ENCODE measurements at places on chromosomes 13 and 19.

DNA sequence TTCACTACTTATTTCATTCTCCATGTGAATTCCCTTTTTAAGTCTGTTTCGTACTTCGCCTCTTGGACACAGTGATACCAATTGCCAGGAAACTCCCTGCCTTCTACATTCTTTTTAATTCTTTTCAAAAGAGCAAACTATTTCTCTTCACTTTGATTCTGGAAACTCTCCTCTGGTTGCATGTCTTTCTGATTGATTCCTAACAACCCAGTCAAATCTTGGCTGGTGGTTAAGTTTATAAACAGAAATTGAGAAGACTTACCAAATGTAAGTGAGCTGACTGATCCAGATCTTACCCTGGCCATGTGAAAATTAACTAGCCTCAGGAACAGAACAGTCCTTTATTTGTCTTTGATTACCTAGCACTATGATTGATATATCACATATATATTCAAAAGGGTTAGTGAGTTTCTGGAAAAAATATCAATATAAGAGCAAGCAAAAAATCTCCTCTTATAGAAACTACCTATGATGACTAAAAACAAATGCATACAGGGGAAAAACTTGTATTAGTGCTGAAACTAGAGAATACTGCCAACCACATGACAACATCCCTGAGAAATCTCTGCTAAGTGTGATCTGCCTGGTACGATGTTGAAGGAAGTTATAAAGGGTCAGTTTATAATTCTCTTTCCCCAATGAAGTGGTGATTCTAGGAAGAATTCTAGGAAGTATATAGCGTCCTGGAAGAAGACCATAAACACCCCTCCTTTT is 152.6 kb upstream of the HTR2A start:
- DNase-seq: no peak

- no peak for DNase-seq
Measured at GRCh38 chr19:918481-919198, 1.5 kb downstream of the KISS1R start.

GRCh38 chr19:1265615-1266128 is 3.5 kb upstream of the CIRBP start:
- no peak for DNase-seq

DNA sequence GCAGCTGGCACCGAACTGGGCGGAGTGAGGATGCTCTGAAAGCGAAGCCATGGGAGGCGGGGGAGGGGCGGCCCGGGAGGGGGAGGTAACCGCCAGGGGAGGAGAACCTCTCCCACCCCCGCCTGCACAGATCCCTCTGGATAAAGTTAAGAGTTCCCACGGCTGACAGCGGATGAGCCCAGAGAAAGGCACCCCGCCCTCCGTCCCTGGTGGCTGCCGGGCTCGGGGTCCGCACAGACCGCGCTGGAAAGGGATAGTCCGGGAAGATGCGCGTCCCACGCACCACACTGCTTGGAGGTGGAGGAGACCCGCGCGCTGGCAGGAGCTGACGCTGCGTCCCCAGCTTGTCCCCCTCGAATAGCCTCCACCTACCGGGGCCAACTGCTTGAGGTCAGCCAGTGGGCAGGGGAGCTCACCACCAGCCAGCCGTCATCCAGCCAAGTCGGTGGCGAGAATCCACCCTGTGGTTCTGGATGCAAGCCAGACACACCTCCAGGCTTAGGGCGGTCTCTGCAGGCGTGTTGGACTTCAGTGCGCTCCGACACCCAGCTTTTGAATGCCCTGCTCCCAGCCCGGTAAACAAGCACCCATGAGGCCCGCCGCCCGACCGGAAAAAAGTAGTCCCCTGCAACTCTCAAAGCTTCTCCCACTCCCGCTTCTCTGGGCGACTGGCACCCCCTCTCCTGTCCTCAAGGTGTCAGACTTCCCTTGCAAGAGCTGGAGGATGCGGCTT is at the start of gene TRPC4:
Gene TRPC4 (minus strand): TSS at position 17 of the 733 bp plus-strand sequence. CDS start 86,439 bp downstream, outside the sequence.
- DNase-seq: no peak

DNA sequence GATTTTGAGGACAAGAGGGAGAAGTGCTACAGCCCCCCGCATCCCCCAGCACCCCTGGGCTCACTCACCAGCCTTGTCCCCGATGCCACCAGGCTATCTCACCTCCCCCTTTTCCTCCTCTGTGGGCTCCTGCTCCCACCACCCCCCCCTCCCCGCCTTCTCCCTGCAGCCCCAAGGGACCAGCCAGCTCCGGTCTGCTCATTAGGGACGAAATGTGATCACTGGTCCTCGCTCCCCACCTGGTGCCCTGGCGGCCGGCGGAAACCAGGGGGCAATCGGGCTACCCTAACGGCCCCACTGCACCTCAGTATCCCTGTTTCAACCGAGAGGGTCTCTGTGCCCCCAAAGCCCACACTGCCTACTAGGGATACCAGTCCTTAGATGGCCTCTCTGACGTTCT is 2.7 kb downstream of the GPR4 start:
- DNase-seq: no peak

DNA sequence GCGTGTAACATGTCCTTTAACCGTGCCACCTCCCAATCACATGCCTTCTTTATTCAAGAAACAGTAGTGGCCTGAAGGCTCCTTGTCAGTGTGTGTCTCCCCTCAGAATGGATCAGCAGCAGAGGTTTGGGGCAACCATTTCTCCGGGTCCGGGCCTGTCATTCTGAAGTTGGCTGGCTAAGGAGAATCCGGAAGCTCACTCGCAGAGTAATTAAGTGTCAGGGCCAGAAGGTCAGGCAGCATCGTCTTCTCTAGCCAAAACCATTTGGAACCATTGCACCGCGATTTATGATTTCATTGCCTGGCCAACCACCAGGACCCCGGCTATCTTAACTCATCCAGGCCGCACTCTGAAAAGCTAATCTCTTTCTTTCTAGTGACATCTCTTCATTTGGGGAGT is 550.8 kb downstream of the EFNB2 start:
- no peak for DNase-seq

DNA sequence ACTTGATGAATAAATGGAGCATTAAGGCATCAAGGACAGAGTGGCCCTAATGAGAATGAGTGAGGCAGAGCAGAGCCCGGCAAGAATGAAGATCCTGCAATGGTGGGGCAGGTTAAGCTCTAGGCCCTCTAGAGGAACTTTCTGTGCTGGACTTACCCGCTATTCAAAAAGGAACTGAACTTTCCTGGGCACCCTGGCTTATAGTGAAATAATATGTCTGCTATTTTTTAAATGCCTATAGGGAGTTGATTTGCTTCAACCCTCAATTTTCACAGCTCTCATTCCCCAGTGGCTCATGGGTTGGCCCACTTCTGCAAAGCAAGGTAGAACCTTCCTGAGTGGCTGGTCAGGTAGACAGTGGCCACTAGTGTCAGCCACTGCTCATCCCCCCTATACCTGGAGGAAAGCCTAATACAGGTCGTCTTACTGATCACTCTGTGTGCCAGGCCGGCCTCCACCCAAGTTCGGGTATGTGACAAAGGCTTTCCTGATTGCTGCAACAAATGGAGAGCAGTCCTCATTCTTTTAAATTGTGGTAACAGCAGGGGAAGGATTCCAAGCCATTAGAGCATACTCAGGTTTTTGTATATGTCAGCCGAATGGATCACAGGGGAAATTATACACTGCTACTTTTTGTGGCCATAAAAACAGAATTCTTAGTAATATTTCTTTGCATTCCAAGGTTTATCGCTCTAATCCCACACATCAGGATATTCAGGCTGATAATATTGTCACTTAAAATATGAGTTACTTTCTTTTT is 103.0 kb downstream of the KL start:
- no peak for DNase-seq

DNA sequence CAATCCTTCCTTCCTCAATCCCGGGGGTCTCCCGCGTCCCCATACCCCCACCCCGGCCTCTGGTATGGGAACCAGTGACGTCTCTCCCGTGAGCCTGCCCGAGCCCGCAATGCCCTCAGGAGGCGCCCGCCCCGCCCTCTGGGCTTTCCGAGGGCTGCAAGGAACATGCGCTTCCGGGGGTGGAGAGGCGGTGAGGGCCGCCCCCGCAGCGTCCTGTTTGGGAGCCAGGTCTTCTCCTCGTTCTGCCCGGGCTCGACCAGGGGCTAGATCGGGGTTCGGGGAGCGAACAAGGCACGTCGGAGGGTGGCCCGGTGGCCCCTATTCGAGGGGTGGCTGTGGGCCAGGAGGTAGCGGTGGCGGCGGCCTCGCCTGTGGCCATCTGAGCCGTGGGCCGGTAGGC is 6.6 kb upstream of the TEX101 start:
- no peak for DNase-seq

- no peak for DNase-seq
Measured at GRCh38 chr13:110565296-110565695, 3.8 kb upstream of the RAB20 start.

- no peak for DNase-seq
Measured at GRCh38 chr13:80571346-80572307, 230.7 kb upstream of the SPRY2 start.

GRCh38 chr19:14505488-14506239 is 9.7 kb upstream of the GIPC1 start:
- DNase-seq: peak; percentile 71

GRCh38 chr19:14495672-14496028 is 277 bp downstream of the GIPC1 start:
- DNase-seq: no peak

Data from CD4-positive, alpha-beta T cell treated with Interleukin-4 for 4 hours (primary cell).